ENCODE measurements at places on chromosomes 16 and 17.

- DNase-seq = no peak
These were observed 17.1 kb downstream of the ATF7IP2 start for GRCh38 chr16:10402975-10403374.

DNA sequence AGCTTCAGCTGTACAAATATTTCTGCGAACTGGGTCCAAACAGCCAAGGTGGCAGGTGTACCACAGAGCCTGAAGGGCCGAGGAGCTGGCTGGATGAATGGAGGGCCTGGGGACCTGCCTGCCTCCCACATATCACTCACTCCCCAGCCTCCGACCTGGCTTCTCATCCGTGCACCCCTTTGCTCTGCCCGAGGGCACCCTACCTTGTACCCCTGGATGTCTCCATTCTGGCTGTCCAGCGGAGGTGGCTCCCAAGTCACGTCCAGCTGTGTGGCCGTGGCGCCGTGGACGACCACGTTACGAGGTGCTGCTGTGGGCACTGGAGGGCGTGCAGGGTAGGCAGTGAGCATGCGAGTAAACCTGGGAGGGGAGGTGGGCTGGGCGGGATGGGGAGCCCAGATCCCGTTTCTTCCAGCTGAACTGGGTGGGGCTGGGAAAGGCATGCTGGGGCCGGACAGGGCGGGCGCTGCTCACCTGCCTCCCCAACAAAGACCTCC is 67.2 kb upstream of the CDC42EP4 start:
- DNase-seq = no peak

DNA sequence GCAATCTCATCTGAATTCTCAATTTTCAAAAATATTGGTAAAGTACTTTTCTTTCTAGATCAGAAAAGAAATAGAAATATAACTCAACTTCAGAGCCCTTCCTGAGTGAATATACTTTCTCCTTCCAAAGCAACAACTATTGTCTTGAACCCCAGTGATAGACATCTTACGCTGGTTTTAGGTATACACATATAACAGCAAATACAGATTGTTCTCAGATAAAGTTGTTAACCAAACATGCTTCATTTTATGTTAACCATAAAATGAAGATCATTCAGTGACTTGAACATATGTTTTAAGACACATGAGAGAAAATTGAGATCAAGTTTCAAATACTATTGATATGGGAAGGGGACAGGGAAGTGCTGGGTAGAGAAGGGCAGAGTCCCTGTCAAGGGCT is 53.7 kb upstream of the C17orf78 start:
- no peak for DNase-seq

GRCh38 chr16:23587726-23588125 is 8.4 kb downstream of the NDUFAB1 start:
- DNase-seq = no peak

- DNase-seq = no peak
These were observed 1.1 kb upstream of the FAM20A start for GRCh38 chr17:68602289-68602688.
